ENCODE measurements at places on chromosomes 6 and 20.

- DNase-seq, result peak; percentile 32
Measured at GRCh38 chr6:111721753-111722154, 116.1 kb upstream of the TRAF3IP2 start.

GRCh38 chr6:152682141-152682540 is 15.6 kb upstream of the MYCT1 start:
- no peak for DNase-seq

- DNase-seq, result no peak
Measured at GRCh38 chr6:43310624-43311023, 2.0 kb upstream of the CRIP3 start.

GRCh38 chr20:17936286-17936760 is 32.3 kb downstream of the SNX5 start:
- DNase-seq, result no peak

DNA sequence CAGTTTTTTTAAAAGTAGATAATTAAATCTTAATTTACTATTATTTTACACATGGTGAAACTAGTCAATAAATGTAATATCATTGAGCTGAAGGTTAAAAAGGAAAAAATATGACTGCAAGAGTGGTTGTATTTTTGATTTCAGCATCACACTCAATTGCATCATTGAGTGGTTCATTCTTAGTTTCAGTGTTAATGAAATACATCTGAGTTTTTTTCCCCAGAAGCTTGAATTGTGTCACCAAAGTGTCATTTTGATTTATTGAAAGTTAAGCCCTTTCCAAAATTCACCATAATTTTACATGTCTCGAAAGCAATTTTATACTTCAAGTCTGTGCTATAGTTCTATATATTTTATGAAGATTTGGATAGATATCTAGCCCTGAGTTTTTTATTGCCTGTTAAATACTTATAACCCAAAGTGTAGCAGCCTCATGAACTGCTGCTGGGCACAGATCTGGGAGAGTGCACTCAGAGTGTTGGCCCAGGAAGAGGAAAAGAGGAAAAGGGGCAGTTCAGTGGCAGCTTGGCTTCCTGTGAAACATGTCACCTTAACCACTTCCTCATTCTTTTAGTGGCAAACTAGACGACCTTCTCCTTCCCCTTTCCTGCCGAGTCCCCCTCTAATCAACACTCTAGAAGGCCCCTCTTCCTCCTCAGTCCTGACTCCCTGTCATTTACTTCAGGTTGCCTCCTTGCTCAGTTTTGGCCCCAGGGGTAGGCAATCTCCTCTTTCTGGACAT is 140.7 kb downstream of the ESR1 start:
- DNase-seq, result no peak
